ENCODE measurements at places on chromosomes 11 and 22.

DNA sequence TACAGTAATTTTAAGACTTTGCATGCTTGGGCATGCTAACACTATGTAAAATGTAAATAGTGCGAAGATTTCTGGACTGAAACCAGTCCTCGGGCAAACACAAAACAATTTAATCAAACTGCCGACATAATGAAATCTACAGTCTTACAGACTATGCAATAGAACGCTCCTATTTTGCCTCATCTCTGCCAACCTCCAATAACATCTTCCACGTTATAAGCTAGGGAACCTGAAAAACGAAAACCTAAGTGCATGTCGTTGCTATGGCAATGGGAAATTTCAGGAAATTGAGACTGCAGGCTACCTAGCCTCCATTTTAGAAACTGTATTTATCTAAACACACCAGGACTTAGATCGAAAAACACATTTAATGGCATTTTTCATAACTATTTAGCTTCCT is 1.1 kb downstream of the CSTF3 start:
- peak; percentile 51 for DNase-seq

GRCh38 chr11:96107143-96107824 is 183.4 kb upstream of the MTMR2 start:
- DNase-seq: no peak

- DNase-seq: no peak
Observed at GRCh38 chr22:39839917-39840510, 53.5 kb downstream of the ENTHD1 start.

- DNase-seq: no peak
Observed at GRCh38 chr11:91796999-91797398, 427.6 kb upstream of the FAT3 start.

DNA sequence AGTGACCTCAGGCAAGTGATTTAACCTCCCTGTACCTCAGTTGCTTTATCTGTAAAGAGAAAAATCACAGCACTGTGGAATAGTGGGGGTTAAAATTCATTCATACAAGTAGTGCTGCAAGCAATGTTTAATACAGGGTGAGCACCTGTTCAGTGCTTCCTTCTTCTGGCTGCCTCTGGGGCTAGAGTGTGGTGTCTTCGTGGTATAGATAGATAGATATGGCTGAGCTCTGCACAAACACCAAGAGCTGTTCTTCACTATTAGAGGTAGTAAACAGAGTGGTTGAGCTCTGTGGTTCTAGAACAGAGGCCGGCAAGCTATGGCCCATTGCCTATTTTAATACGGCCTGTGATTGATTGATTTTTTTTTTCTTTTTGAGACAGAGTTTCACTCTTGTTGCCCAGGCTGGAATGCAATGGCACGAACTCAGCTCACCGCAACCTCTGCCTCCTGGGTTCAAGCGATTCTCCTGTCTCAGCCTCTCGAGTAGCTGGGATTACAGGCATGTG is 32.9 kb downstream of the LIMK2 start:
- DNase-seq: no peak

GRCh38 chr11:61904539-61905048 is 12.8 kb downstream of the RAB3IL1 start:
- no peak for DNase-seq

- no peak for DNase-seq
Observed at GRCh38 chr11:59801160-59801706, 9.3 kb downstream of the MRPL16 start.

DNA sequence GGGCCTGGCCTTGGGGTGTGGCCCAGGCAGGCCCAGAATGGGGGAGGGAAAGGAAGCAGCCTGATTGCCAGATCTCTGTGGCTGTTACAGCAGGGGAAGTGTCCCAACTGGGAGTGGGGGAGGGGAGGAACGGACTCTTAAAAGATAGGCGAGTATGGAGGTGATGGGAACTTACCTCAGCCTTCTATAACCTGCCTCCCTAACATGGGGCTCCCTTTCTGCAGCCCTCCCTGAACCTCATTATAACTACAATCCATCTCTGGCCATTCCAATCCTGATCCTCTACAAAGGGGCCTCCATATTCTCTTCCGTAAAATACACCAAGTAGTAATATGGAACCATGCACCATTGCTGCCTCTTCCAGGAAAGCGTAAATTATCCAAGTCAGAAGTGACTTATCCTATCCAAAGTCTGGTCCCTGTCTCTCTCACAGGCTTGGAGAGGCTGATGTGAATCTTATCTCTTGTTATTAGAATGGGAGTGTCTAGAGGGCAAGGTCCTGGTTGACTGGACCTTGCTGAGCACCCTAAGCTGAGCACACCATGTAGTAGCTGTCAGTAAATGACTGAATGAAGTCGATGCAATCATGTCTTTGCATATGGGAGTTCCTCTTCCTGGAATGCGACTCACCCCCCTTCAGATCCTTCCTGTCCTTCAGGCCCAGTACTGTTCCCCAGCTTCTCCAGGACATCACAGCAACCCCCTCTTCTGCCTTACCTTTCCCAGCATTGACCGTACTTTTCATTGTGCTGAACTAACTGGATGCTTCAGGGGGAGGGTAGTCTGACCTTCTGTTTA is 5.9 kb downstream of the RHOG start:
- no peak for DNase-seq
